ENCODE measurements at places on chromosomes 2 and 18. TPM values are rescaled to one million over a fixed set of nuclear protein-coding genes. Genes with fewer than 3 reads are reported as not detected.

The CD8A gene
- total RNA-seq, result 0.37 TPM

The TMEFF2 gene
- total RNA-seq, result 0.31 TPM

The MOGAT1 gene
- not detected for total RNA-seq

The CD226 gene
- 0.07 TPM for total RNA-seq

The LRRC30 gene
- not detected for total RNA-seq

The GRB14 gene
- 6.5 TPM for total RNA-seq

The SEPTIN10 gene
- total RNA-seq, result 49.0 TPM

The SLC9A4 gene
- total RNA-seq, result not detected

The FBLN7 gene
- total RNA-seq, result 0.74 TPM

The PSMG2 gene
- 69.6 TPM for total RNA-seq

The SCYGR4 gene
- not detected for total RNA-seq

The FAM228B gene
- 1.3 TPM for total RNA-seq

The KCNS3 gene
- total RNA-seq, result 1.5 TPM

The UGT1A6 gene
- total RNA-seq, result 1.9 TPM

The MTHFD2 gene
- 173 TPM for total RNA-seq

The CRYGD gene
- not detected for total RNA-seq

The GAD1 gene
- total RNA-seq, result 0.61 TPM

The REEP1 gene
- total RNA-seq, result 0.67 TPM

The OTOS gene
- not detected for total RNA-seq

The CDH19 gene
- 1.1 TPM for total RNA-seq

The QPCT gene
- 18.4 TPM for total RNA-seq

The SERPINB10 gene
- not detected for total RNA-seq

The LOXHD1 gene
- total RNA-seq, result not detected

The GGCX gene
- total RNA-seq, result 36.1 TPM

The SERPINB3 gene
- total RNA-seq, result 0.12 TPM

The DNAJC5G gene
- not detected for total RNA-seq

The DUSP28 gene
- total RNA-seq, result 9.0 TPM

The CDK5R2 gene
- total RNA-seq, result 3.0 TPM

The C2orf69 gene
- total RNA-seq, result 7.0 TPM

The CYP27C1 gene
- 4.9 TPM for total RNA-seq

The RGPD3 gene
- 0.20 TPM for total RNA-seq

The C2orf66 gene
- 0.06 TPM for total RNA-seq

The ERBB4 gene
- not detected for total RNA-seq

The ALK gene
- not detected for total RNA-seq

The TEKT4 gene
- total RNA-seq, result not detected

The GPR39 gene
- 9.9 TPM for total RNA-seq

The CROCC2 gene
- not detected for total RNA-seq

The NEB gene
- total RNA-seq, result 0.12 TPM

The AFF3 gene
- 0.06 TPM for total RNA-seq

The UPP2 gene
- total RNA-seq, result not detected

The HK2 gene
- 0.98 TPM for total RNA-seq

The CPS1 gene
- 9.2 TPM for total RNA-seq

The MEP1B gene
- total RNA-seq, result 0.07 TPM

The SETBP1 gene
- 0.51 TPM for total RNA-seq

The ATP5MC3 gene
- 383 TPM for total RNA-seq

The TNS1 gene
- 10.2 TPM for total RNA-seq

The CREG2 gene
- 10.6 TPM for total RNA-seq
